ENCODE measurements at places on chromosomes 5 and 9. TPM values are rescaled to one million over a fixed set of nuclear protein-coding genes. Genes with fewer than 3 reads are reported as not detected.

The ASS1 gene
- polyA plus RNA-seq: not detected

The COQ4 gene
- polyA plus RNA-seq: 36.9 TPM

The COL23A1 gene
- not detected for polyA plus RNA-seq

The RAB3C gene
- polyA plus RNA-seq: not detected

The MARCOL gene
- not detected for polyA plus RNA-seq

The TEX48 gene
- not detected for polyA plus RNA-seq

DNA sequence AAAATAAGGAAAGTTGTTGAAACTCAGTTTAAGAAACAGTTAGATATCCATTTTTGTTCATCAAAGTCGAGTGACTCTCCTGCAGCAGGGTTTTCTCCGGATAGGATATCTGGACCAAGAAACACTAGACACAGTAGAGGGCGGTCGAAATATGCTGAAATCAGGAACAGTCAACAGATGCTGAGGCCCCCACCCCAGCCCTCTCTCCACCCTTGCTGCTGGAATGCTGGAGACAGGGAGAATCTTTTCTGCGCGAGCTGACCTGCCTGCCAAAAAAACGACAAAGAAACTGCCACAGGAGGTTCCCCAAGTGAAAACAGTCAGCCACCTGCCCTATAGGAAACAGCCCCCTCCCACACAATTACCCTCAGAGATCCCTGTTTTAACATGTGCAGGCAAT, 4.3 kb upstream of the IL13 start:
- peaks cover 9% of the 10 kb centered on the region for H3K4me1 ChIP-seq
- H3K4me3 ChIP-seq: no peak overlapping the region
- DNase-seq: no peak
- H3K36me3 ChIP-seq: no peaks in the 10 kb centered on the region
- peaks cover 21% of the 10 kb centered on the region for H3K27me3 ChIP-seq

- H3K27me3 ChIP-seq: no peaks in the 10 kb centered on the region
- H3K27ac ChIP-seq: no peak overlapping the region
- H3K36me3 ChIP-seq: no peaks in the 10 kb centered on the region
- no peak overlapping the region for H3K4me3 ChIP-seq
- DNase-seq: no peak
These were observed 77.5 kb upstream of the CAST start for GRCh38 chr5:96584712-96585111.

GRCh38 chr9:112140936-112141335, 34.2 kb downstream of the SUSD1 start:
- no peaks in the 10 kb centered on the region for H3K36me3 ChIP-seq
- no peaks in the 10 kb centered on the region for H3K4me1 ChIP-seq
- H3K27ac ChIP-seq: no peak overlapping the region
- no peak overlapping the region for H3K4me3 ChIP-seq

GRCh38 chr9:115777610-115778009, 376.0 kb upstream of the PAPPA start:
- no peaks in the 10 kb centered on the region for H3K36me3 ChIP-seq
- H3K27ac ChIP-seq: no peak overlapping the region
- no peaks in the 10 kb centered on the region for H3K4me1 ChIP-seq
- no peak overlapping the region for H3K4me3 ChIP-seq
- no peak for DNase-seq

DNA sequence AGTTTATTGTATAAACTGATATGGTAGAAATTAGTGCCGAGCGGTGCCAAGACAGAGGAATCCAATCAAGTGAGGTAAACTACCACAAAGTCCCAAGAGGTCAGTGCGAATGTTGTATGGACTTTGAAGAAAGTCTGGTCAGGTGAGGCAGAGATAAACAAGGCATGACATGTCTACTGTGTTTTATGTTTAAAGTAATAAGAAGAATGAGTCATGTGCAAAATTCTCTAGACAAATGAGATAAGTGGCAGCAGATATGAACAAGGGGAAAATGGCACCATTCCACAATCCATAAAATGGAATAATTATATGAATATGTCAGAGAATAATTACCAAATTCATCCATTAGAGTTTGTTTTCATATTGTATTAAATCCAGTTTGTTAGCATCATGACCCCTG, 364.1 kb upstream of the CCNH start:
- H3K27me3 ChIP-seq: peaks cover 2% of the 10 kb centered on the region
- H3K36me3 ChIP-seq: no peaks in the 10 kb centered on the region
- H3K27ac ChIP-seq: no peak overlapping the region
- DNase-seq: no peak

DNA sequence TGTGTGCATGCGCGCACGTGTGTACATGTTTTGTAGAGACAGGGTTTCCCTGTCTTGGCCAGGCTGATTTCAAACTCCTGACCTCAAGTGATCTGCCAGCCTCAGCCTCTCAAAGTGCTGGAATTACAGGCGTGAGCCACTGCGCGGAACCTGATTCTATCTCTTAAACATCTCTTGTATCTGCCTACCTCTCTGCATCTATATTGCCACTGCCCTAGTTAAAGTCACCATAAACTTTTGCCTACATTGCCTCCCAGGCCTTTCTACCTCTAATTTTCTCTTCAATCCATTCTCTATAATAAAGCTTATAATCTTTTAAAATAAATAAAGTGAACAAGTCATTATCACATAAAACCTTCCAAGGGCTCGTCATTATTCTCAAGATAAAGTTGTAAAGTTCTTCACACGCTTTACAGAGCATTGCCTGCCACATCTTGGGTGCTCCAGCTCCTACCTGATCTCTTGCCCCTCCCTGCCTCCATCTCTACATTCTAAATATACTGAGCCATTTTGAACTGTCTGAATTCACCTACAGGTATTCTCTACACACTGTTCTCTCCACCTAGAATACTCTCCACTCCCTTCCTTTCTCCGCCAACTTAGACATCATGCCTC, 15.0 kb downstream of the TRPM6 start:
- H3K4me1 ChIP-seq: no peaks in the 10 kb centered on the region
- no peaks in the 10 kb centered on the region for H3K36me3 ChIP-seq
- DNase-seq: no peak
- H3K4me3 ChIP-seq: no peak overlapping the region

GRCh38 chr9:15240927-15241326, 66.1 kb downstream of the TTC39B start:
- no peak overlapping the region for H3K4me3 ChIP-seq
- no peak overlapping the region for H3K27ac ChIP-seq
- DNase-seq: no peak
- H3K27me3 ChIP-seq: no peaks in the 10 kb centered on the region
- H3K36me3 ChIP-seq: no peaks in the 10 kb centered on the region
- H3K4me1 ChIP-seq: peaks cover 6% of the 10 kb centered on the region

DNA sequence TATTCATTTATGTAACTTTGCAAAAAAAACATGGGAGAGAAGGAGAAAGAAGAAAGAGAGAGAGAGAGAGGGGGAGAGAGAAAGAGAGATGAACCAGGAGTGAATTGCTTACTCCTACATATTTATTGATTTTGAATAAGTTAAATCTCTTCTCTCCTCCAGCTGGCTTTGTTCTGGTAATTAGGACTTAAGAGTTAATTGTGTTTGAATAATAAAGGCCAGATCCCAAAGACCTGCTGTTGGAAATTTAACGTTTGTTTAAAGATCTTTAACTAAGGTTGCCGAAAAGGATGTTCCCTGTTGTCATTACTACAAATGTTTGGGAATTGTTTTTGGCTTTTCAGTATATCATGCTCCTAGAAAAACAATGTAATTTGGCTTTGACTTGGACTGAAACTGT, 473.0 kb downstream of the TUSC1 start:
- no peak overlapping the region for H3K27ac ChIP-seq
- H3K4me1 ChIP-seq: no peaks in the 10 kb centered on the region
- H3K27me3 ChIP-seq: no peaks in the 10 kb centered on the region
- no peaks in the 10 kb centered on the region for H3K36me3 ChIP-seq

GRCh38 chr5:82119889-82120288, 148.1 kb downstream of the ATG10 start:
- no peak overlapping the region for H3K27ac ChIP-seq
- no peaks in the 10 kb centered on the region for H3K27me3 ChIP-seq
- no peak overlapping the region for H3K4me3 ChIP-seq
- H3K4me1 ChIP-seq: no peaks in the 10 kb centered on the region
- H3K36me3 ChIP-seq: no peaks in the 10 kb centered on the region
- no peak for DNase-seq

Measured in CD8-positive, alpha-beta memory T cell (primary cell).